ENCODE measurements at places on chromosomes 5 and 9. TPM values are rescaled to one million over a fixed set of nuclear protein-coding genes. Genes with fewer than 3 reads are reported as not detected.

- no peak for DNase-seq
Observed at GRCh38 chr5:41176952-41177351, 36.4 kb downstream of the C6 start.

DNA sequence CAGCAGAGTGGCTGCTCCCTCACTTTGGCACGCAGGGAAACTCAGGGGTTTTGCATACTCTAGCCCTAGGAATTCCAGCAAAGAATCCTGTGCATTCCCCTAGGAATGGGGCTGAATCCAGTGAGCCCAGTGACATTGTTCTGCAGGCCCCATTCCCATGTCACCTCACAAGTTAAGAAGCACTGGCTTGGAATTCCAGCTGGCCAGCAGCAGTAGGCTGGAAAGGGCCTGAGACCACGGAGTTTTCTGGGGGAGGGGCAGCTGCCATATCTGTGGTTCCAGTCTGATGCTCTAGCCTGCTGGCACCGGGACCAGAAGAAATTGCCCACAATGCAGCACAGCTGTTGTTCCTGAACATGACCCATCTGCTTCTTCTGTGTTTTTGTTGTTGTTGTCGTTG lies 217.6 kb upstream of the DMRTA1 start:
- no peak for DNase-seq

DNA sequence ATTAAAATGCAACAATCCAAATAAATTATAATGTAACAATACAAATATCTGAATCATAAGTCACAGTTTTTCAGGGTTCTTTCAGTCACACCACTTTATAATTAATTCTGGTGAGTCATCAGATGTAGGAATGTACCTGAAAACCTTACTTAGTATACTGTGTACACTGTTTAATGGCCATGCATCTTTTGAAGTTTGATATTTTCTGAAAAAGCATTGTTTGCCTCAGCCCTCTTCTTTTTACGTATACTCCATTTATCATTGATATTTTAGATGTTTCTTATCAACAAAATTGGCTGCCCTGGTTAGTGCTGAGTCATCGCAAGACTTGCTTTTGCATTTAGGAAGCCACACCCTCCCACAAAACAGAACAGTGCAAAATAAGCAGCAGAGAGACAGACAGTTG lies 218.6 kb downstream of the PJA2 start:
- no peak for DNase-seq

DNA sequence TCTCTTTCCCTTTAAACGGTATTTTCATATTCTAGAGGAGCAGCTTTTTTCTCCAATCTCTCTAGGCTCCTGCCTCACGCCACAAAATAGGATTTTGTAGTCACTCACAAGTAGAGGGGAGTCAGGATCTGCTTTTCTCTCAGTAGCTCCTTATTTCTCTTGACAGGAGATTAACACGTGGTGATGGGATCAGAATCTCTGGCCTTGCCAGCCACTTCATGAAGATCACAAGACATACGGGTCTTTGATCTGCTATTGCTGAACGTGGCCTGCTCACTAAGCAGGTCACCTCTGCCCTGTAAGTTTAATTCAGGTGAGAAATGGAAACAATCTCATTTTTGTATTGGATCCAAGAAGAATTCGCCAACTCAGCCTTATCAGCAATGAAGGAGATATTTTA lies 257.5 kb downstream of the DIRAS2 start:
- DNase-seq: no peak

Gene SPAG8
- 0.59 TPM for total RNA-seq

Gene C9orf40
- total RNA-seq: 3.9 TPM

Gene PCDHA9
- 1.7 TPM for total RNA-seq

Gene OTULINL
- total RNA-seq: 5.8 TPM
